ENCODE measurements at places on chromosomes 1 and 21.

GRCh38 chr1:203807196-203807595, 11.8 kb downstream of the ZBED6 start:
- DNase-seq: no peak

DNA sequence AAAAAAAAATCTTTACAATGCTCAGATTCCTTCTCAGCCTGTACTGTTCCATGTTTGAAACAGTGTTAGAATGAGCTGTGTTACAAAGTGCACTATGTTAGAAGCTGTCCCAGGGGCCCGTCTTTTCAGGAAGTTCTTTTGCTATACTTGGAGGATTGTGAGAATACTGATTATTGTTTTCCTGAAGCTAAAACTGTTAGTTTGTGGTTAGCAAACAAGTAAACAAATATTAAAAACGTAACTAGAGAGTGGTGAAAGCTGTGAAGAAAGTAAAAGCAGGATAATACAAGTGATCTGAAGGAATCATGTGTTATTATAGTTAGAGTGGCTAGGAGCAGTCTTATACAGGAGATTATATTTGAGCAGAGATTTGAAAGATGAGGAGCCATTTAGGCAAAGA, 35.6 kb downstream of the CAMSAP2 start:
- no peak for DNase-seq

- peak; percentile 35 for DNase-seq
Measured at GRCh38 chr1:43143441-43143888, 28.6 kb downstream of the EBNA1BP2 start.

DNA sequence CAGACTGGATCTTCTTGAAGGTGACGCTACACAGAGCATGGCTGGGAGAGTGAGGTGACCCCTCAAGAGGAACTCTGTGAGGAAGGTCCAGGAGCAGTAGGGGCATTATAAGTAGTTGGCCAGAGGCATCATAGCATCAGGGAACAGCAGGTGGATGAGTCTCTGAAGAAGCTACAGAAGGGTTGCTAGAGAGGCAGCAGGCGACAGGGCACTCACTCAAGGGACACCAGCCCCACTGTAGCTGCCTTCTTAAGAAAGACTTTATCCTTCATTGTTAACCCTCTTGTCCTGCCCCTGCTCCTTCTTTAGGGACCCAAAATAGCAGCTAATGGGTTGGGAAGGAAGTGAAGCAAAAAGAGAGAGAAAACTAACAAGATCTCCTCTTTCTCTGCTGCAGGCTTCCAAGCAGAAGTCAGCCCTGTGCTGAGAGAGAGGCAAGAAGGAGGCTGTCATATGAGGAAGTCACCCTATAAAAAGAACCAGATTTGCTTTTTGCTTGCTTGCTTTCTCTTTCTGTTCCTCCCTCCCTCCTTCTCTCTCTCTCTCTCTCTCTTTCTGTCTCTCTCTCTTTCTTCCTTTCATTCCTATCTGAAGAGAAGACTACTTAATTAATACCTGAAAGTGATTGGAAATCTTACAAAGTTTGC, 7.7 kb upstream of the CD5L start:
- no peak for DNase-seq
